ENCODE measurements at places on chromosomes 6 and 20.

DNA sequence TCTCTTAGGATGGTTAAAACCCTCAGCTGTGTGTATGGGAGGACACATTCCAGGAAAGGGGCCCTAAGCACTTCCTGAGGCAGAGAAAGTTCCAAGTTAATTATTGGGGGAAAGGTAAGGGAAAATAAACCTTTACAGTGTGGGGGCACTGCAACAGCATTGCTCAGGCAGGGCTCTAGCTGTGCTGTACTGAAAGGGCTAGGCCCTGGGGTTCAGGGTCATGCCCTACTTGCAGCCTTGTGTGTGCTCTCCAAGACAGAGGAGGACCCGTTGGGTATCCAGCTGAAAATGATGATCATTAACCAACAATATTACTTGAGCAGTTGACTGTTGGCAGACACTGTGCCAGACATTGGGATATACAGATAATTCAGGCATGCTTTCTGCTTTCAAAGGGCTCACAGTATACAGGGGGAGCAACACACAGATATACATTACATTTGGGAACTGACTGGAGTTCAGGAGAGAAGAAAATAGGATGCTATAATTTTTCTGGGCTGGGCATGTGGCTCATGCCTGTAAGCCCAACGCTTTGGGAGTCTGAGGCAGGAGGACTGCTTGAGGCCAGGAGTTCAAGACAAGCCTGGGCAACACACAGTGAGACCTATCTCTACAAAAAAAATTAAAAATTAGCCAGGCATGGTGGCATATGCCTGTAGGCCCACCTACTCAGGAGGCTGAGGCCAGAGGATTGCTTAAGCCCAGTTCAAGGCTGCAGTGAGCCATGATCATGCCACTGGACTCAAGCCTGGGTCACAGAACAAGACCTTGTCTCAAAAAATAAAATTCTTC is 9.1 kb upstream of the RPL7L1 start:
- DNase-seq: no peak

- DNase-seq: no peak
Observed at GRCh38 chr6:50706575-50706974, 6.8 kb upstream of the TFAP2D start.

- DNase-seq: peak; percentile 63
Observed at GRCh38 chr20:50191065-50191543, 474 bp downstream of the CEBPB start.

- DNase-seq: no peak
Observed at GRCh38 chr6:10756085-10756484, 8.5 kb downstream of the TMEM14B start.

DNA sequence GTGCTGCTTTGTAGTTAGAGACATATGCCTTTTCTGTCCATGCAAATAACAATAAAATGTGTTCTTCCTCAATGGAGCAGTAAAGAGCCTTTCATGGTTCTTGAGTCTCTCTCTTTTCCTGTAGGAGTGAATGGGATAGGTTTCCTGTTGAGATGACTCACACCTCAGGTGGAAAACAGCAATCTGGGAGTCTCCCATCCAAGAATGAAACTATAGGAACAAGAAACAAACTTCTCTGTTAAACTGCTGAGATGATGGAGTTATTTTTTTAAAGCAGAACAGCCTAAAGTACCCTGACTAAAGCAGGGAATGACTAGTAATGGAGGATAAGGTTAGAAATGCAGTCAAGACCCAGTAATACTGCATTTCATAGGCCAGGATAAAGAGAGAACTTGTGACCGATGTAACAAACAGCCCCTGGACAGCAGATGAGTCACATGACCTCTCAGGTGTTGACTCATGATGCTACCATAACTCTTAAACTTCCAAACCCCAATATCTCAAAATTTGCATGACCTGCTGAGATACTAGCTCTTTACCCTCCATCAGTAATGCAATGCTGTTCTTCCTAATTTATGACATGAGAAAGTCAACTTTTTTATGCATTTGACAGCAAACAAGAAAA is 548.9 kb downstream of the CBLN4 start:
- DNase-seq: no peak

DNA sequence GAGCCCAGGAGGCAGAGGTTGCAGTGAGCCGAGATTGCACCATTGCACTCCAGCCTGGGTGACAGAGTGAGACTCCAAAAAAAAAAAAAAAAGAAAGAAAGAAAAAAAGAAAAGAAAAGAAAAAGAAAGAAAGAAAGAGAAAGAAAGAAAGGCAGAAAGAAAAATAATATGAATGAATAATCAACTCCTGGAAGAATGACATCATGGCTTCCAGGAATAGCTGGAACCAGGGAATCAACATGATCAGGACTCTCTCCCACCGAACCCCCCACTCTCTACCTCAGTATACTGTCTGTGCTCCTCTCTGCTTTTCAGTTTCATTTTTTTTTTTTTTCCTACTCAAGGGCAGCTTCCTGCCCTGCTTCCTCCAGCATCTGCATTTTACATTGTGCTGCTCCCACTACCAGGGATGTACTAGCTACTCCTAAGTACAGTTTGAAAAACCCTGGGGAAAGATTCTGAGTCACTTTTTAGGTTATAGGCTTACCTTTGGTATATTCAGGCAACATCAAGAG is 19.7 kb upstream of the MTCL3 start:
- DNase-seq: no peak

DNA sequence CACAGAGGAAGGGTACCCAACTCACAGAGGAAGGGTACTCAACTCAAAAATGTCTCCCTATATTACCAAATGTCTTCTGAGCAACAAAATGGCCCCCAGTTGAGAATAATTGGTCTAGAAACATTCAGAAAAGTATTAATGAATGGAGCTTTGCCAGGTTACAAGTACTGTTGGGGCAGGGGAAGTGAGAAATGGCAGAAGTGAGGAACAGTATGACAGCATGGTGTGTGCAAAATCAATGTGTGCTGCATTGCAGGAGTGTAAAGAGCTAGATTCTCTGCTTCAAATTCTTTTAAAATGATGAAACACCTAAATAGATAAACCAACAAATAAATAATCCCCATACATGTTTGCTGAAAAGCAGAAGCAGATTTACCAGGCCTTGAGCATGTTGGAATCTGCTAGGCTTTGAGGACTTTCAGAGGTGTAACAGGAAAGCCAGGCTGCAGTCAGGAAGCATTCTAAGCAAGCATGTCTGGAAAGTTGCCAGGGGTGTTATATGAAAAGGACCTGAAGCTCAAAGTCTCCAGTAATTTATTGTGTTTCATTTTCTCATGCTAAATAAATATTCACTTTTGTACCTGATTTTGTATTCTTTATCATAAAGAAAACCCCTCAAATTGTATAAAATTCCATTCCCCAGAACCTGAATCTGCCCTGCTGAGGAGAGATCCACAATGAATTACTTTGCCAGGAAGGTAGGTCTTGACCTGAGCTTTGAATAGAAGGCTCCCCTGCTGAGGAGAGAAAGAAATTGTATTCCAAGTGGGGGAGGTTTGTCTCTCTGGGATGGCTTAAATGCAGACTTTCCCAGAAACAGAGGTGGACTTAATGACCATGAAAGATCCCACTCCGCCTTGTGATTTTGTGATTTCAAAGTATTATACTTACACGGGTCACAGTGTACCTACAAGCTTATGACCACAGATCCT is 265.0 kb upstream of the MARCKS start:
- no peak for DNase-seq

DNA sequence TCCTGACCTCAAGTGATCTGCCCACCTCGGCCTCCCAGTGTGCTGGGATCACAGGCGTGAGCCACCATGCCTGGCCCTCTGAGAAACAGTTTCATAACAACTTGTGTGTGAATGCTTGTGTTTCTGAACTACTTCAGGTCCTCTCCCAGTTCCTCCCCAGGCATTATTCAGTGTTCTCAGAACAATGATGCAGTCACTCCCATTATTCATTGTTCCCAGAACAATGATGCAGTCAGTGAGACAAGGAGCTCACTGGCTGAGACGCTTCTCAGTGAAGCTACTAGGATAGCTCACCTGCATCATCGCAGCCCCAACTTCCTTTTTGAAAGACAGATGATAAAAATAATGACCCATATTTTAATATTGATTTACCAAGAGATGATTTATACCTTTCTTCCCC is 71.5 kb downstream of the NDUFAF5 start:
- DNase-seq: no peak

All from stimulated activated CD4-positive, alpha-beta T cell treated with anti-CD3 and anti-CD28 coated beads, Interleukin-4, amount 100 ng/mL, for 4 hours (primary cell).